ENCODE measurements at places on chromosomes 1 and 21.

- DNase-seq: no peak
Measured at GRCh38 chr1:114756949-114757454, 782 bp downstream of the CSDE1 start.

DNA sequence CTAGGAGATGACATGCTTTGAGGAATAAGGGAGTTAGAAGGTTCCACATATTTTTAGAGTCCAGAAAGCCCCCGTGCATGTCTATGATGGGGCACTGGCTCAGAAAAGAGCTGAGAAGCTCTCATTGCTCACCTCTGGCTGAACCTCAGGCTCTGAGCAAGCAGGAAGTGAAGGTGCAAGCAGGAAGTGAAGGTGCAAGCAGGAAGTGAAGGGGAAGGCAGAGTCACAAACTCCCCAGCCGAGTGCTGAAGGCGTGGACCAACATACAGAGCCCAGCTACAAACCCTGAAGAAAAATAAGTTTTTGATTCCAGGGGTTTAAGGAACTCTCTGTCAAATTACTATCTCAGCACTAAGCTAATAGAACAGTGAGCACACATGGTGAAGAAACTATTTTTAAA, 7.0 kb downstream of the KRTAP10-8 start:
- DNase-seq: peak; percentile 30

GRCh38 chr21:14519000-14519399, 27.1 kb downstream of the SAMSN1 start:
- DNase-seq: no peak

GRCh38 chr1:33149453-33150190, 32.2 kb downstream of the TRIM62 start:
- DNase-seq: no peak

DNA sequence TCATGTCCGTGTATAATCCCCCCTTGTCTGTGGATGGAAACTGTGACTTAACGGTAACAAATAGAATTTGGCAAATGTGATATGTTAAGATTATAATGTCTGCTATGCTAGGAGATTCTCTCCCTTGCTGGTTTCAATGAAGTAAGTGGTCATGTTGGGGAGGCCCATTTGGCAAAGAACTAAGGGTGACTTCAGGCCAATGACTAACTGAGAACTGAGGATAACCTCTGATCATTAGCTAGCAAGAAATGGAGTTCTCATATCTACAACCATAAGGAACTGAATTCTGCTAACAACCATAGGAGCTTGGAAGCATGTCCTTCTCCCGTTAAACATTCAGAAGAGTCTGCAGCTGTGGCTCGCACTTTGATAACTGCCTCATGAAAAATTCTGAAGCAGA, 2.3 kb downstream of the IFI44L start:
- DNase-seq: no peak

DNA sequence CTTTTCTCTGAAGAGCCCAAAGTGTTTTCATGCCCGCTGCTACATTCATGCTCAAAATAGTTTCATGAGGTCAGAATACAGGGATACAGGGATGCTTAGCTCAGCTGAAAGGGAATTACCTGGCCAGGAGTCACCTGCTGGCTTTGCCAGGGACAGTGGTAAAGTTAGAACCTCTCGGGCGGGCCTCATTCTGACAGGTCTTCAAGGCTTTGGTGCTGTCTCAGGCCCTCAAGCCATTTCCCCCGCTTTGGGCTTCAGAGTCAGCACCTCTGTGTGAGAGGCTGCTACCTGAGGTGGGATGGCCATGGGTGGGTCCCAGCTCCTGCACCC, 5.5 kb downstream of the RASSF5 start:
- DNase-seq: no peak

- DNase-seq: no peak
Measured at GRCh38 chr1:110477041-110477440, 26.1 kb downstream of the PROK1 start.

DNA sequence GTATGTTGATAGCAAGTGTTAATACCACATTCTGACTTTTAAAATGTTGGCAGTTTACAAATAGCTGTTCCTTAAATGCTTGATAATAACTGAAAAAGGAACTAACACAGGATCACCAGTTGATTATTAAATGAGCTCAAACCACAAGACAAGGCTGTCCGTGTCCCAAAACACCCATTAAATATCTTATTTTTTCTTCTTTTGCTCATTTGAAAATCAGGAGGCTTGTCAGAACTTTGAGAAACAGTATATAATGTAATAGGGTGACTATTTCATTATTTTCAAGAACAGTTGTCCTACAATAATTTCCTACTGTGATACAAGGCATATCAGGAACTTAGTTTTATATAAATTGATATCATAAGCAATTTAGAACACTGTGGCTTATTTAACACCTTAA, 2.7 kb downstream of the CDKN2C start:
- no peak for DNase-seq

GRCh38 chr1:244019982-244020485, 31.0 kb upstream of the ZBTB18 start:
- DNase-seq: no peak

- no peak for DNase-seq
Measured at GRCh38 chr1:61851849-61852669, 109.8 kb downstream of the PATJ start.

- no peak for DNase-seq
Measured at GRCh38 chr1:43345120-43345519, 7.5 kb downstream of the MPL start.

GRCh38 chr1:175433532-175434282, 241.1 kb upstream of the KIAA0040 start:
- DNase-seq: no peak

- DNase-seq: no peak
Measured at GRCh38 chr1:31714442-31715086, 10.7 kb upstream of the COL16A1 start.

DNA sequence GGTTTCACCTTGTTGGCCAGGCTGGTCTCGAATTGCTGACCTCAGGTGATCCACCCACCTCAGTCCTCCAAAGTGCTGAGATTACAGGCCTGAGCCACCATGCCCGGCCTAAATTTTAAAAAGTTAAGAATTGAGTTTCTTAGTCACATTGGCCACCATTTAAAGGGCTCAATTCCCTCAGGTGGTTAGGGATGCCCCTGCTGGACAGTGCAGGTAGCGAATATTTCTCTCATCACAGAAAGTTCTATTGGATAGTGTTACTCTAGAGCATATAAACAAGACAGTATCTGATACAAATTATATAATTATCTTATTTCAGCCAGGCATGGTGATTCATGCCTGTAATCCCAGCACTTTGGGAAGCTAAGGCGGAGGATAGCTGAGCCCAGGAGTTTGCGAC, 320.2 kb downstream of the ZP4 start:
- no peak for DNase-seq

- no peak for DNase-seq
Measured at GRCh38 chr1:110130989-110131388, 18.7 kb downstream of the UBL4B start.

- no peak for DNase-seq
Measured at GRCh38 chr1:179510038-179510437, 65.7 kb downstream of the NPHS2 start.

GRCh38 chr1:23421753-23422240, 2.8 kb downstream of the TCEA3 start:
- no peak for DNase-seq

DNA sequence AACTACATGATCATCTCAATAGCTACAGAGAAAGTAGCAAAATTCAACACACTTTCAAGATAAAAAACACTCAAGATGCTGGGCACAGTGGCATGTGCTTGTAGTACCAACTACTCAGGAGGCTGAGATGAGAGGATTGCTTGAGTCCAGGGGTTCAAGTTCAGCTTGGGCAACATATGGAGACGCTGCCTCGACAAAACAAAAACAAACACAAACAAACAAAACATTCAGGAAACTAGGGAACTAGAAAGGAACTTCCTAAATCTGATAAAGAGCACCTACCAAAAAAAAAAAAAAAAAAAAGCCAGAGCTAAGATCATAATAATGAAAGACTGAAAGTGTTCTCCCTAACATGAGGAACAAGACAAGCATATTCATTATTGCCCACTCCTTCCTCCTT, 22.8 kb upstream of the RNF186 start:
- DNase-seq: no peak

GRCh38 chr1:74402873-74403272, 109.5 kb downstream of the LRRC53 start:
- DNase-seq: no peak

DNA sequence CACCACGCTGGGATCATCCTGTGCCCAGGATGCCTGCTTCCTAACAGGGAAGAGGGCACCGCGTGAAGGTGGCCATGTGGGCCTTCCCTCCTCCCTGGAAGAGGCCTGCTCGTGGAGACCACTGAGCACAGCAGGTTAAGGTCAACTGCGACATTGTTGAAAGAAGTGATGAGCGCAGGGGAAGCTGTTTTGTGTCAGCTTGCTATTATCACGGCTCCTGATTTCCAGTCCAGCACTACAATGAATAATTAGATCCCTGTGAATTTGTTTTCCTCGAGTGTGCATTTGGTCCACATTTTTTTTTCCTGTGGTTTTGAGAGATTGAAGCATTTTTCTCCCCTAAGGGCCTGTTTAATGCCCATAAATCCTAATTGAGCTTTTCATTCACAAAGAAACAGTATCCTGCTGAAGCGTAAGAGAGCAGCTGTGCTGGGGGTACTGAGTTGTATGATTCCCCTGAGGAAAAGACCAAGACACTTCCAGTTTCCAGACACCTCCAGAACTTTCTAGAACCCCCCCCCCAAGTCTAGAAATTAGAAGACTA, 204.9 kb downstream of the KCNJ6 start:
- no peak for DNase-seq

DNA sequence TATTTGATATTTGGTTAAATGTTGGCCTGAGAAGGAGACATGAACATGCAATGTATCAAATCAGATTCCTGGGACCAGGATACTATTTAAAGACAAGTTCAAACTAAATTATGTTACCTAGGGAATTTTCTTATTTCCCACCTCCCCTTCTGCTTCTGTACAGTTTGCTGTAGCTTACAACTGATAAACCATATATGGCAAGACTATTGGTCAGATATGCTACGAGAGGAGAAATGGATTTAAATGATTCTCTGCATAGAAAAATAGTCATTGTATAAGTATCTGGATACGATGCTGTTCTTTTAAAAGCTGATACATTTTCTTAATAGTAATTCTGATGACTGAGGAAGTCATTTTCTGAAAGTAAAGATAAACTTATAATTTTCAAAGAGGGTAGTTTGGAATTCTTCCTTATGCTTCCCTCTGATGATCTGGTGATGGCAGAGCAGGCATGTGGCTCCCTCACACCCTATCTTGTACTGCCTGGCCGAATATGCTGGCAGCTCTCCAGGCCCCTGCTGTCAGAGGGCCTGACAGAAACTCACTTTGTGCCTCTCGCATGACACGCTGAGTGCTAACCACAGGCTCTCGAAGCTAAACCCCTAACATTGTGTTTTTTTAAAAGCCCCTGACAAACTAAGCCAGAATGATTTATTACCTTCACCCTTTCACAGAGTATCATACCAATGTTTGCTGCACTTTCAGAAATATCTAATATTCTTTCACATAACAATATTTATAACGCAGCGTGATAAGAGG, 19.4 kb downstream of the RRP15 start:
- no peak for DNase-seq

GRCh38 chr1:232597721-232598120, 32.2 kb downstream of the SIPA1L2 start:
- no peak for DNase-seq

DNA sequence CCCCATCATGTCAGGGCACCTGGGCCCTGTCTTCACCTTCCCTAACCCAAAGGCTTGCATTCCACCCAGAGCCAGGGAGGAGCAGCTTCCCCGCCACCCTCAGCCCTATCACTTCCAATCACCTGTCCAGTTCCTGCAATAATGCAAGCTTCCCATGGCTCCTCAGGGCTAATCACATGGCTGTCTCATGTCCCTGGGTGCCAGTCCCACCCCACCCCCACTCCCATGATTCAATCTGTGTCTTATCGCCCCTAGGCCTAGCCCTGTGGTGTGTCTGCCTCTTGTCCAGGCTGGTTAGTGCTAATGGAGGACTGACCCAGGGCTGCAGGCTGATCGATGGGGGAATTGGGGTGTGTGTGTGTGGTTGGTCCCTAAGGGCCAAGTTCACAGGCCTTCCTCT, 11.0 kb upstream of the PEAR1 start:
- DNase-seq: no peak

GRCh38 chr1:198604975-198605374, 33.9 kb upstream of the PTPRC start:
- no peak for DNase-seq

DNA sequence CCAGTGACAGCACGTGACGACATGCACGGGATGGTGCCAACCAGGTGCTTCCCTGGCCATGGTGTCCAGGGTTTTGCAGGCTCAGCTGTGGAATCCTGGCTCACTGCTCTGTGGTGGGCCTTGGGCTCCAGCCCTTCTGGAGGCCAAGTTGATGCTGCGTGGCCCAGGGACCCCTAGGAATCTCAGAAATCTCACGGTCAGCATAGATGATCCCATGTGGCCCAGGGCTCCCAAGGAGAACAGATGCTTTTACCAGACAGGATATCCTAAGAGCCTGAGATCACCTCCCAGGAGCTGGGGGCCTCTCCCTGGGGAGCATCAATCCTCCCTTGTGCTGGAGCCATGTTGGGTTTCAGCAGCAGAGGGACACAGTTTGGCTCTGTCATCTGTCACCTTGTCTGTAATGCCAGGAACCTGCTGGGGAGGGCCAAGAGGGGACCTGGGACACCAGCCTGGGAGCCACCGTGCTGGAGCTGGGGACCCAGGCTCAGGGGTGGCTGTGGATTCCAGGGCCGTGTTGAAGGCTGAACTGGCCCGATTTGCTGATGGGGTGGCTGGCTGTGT, 63.9 kb downstream of the TRIM11 start:
- DNase-seq: no peak

DNA sequence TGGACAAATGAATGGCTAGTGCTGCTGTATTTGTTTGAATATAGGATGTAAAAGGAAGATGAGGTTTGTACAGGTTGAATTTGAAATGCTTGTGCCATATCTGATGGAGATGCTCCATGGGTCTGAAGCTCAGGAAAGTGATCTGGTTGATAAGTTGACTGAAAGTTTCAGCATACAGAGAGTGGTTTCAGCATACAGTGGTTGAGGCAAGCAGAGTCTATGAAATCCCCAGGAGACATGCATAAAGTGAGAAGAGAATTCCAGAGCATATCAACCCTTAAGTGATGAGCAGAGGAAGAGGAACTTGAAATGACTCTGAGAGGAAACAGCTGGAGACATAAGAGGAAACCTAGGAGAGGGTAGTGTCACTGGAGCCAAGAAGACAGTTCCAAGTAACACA, 21.7 kb downstream of the TCHHL1 start:
- DNase-seq: no peak

- DNase-seq: no peak
Measured at GRCh38 chr1:108829498-108829916, 27.4 kb downstream of the AKNAD1 start.

DNA sequence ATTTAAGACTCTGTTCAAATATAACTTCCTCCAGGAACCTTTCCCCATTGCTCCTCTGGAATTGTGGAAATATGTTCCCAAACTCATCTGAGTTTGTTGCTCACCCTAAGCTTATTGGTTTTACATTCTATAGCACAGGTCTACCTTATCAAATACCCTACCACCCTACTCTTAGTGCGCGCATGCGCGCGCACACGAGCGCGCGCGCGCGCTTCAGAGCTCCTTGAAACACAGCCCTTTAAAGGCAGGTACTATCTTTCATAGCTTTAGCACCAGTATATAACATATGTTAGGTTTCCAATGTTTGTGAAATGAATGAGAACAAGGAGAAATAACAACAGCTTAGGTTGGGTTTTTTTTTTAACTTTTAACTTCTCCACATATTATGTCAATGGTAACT, 3.5 kb downstream of the IPP start:
- no peak for DNase-seq
